ENCODE measurements at places on chromosomes 4 and X.

DNA sequence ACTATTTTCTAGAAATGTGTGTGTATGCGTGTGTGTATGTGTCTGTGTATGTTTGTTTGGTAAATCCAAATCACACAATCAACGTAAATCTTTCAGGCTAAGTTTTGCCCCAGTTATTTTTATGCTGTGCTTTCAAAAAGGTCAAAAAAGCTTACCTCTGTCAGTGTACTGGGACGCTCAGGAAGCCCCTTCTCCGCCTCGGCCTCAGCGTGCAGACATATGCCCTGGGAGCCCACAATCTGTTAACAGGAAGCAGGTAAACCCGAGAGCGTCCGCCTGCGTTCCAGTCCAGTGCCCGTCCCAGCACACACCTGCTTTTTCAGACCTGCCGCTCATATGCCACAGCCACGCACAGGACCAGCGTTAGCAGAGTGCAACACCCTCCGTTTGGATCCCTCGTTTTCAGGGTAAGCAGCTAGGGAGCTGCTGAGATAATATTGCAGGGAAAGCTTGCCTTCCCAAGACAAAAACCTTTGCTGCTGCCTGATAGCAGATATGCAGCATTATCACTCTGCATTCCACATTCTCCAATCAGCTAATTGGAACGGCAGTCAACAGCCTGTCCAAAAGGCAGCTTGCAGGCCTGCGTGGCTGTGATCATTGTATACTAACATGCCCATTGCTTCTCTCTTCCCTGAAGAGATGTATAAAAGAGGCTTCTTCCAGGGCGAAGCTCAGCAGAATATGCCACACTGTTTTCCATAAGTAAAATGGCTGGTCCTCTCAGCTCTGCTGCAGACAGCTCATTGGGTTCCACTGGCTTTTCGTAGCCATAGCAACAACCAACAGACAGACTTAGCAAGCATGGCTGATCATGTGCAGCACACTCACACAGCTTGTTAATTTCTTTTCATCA is at the start of gene SORBS2:
TSS of gene SORBS2 (minus strand) at position 686 of the 856 bp plus-strand sequence. CDS start 121,623 bp downstream, outside the sequence.
- DNase-seq, result peak; percentile 62

DNA sequence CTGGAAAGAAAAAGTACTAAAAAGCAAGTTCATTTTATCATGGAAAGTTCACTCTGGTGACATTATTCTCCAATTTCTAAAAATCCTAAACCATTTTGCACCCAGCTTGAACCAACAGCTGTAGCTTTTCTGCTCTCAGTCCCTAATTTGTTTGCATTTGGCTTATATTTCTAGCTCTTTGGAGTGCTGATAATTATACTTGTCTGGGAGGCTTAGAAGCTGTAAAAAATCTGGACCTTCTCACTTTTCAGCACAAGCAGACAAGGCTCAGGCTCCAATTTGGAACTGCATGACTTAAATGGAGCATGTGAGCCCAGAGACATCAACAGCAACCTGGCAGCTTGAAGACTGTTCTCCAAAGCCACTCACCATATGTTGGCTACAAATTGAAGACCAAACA is 170.9 kb upstream of the PCDH18 start:
- no peak for DNase-seq

- DNase-seq, result no peak
These were observed 6.8 kb downstream of the PPARGC1A start for GRCh38 chr4:23882976-23883531.

DNA sequence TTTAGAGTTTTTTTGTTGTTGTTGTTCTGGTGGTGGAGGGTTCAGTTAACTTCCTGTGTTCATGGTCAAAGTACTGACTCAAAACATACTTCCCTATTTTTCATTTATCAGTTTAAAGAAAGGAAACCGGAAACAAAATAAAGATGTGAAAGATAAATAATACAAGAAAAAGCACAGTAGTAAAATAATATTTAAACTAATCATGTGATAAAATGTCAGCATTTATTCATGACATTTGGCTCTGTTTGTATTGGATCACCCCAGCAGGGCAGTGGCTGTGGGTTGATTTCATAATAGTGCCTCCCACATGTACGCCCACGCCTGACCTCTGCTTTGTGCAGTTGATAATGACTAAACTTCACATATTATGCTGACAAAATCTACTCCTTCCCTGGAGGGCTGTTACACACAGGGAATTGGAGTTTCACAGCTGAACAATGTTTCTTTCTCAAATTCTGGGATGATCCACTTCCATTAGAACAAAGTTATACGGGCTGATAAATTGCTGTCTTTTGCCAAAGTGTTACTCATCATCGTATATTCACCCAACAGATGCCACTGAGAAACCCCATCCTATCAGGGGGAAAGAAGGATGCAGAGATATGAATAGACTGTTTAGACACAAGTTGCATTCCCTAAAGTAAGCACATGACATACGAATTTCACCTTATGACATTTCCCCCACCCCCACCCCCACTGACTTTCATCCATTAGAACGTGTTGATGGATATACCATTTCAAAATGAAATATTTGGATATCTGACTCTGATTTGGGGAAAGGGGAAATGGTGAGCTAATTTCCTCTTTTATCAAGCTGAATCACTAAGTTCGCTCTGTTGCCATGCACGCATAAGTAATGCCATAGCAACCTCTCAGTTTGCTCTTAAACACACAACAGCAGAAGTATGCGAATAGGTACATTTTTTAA is 48.3 kb downstream of the AMELX start:
- DNase-seq, result peak; percentile 80

- DNase-seq, result no peak
These were observed 452.7 kb downstream of the NLGN4X start for GRCh38 chrX:5775846-5776430.

DNA sequence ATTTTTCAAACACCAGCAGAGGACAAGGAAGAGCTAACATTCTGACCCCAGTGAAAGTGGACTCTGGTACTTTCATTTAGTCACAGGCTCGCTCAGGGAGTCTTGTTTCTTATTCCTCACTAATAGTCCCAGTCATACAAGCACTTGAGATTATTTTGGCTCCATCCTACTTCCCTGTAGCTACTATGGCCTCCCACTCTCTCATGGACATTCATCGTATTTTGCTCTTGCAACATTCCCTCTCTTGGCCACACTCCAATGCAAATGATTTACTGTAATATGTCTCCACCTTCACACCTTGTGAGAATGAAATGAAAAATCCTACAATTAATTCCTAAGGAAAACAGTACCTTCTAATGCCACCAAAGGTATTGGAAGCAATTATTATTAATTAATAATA is 21.3 kb downstream of the PLRG1 start:
- DNase-seq, result no peak

GRCh38 chr4:142369141-142369540 is 477.0 kb downstream of the INPP4B start:
- no peak for DNase-seq

DNA sequence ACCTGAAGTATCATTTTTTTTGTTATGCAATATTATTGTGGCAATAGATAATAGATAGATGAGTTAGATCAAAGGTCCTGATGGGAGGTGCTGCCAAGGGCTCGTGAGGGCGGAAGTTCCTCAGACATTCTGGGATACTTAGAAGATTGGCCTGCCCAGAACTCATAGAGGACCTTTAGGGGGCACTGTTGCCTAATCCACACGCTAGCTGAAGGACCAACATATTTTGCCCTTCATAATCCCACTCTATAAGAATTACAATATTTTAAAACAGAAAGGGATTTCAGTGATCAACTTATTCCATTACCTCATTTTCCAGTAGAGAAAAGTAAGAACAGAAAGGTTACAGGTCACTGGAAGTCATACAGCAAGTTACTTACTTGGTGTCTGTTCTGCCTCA is 22.9 kb upstream of the COX7B2 start:
- no peak for DNase-seq

DNA sequence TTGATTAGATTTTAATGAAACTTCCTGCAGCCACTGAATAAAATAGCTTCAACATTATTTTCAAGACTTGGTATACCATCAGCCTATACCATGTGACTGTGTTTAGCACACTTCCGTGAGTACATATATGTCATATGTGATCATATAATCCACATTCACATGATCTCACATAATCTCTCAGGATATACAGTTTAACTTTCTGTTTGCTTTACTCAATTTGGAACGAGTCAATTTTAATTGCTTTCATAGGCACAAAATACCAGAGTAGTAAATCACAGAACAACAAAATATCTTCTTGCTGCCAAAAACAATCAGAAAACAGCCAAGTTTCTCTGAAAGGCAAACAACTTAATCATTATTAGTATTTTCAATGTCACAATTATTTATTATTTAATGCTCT is 731.1 kb upstream of the DIAPH2 start:
- DNase-seq, result no peak

DNA sequence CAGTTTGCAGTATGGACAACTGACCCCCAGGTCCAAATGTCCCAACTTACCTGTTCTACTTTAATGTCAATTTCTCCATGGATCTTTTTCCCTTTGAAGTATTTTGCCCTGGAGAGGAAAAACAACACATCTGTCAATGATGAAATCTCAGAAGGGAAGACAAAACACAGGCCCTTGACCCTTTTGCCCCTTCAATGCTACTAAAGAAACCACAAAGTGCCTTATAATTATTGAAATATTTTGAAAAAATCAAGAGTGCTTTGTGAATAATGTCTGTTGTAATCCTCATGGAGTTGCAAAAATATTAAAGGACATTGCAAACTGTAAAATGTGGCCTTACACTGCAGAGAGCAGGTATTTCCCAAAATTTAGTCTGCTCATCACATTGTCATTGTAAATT is 12.6 kb downstream of the SYN1 start:
- DNase-seq, result no peak

DNA sequence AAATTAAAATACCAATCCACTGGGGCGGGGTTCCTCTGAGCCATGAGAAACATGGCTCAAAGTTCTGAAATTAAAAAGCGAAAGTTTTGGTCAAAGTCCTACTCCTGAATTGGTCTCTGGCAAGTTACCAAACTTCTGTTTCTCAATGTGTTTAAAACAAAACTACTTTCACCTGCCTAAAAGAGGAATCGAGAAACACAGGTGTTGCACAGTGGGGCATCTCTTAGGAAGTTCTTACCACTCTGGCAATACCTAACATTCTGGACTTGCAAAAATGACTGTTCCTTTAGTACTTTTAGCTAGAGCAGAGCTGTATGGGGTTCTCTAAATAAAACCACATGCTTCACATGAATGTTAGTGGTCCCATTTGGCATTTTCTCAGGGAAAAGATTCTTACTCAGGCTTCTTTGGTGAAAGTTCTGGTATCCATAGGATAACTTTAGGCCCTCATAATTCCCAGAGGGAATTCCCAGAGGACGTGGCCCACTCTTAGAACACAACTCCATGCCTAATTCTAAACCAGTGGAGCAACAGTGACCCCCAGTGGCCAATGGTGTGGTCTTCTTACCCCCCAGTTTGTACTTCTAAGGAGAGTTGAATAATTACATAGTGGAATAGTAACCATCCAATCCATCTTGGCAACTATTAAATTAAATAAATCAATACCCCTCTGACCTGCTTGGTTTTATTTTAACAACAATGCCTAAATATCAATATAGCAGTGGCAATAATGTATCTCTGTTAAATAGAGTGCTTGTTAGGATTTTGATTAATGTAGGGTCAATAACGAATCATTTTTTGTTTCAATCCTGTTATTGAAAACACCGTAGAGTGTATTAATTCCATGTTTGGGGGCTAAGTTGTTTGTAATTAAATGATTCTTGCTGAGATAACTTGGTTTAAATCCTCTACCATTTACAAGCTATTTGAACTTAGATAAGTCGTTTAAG is 21.9 kb downstream of the BMP3 start:
- peak; percentile 63 for DNase-seq

DNA sequence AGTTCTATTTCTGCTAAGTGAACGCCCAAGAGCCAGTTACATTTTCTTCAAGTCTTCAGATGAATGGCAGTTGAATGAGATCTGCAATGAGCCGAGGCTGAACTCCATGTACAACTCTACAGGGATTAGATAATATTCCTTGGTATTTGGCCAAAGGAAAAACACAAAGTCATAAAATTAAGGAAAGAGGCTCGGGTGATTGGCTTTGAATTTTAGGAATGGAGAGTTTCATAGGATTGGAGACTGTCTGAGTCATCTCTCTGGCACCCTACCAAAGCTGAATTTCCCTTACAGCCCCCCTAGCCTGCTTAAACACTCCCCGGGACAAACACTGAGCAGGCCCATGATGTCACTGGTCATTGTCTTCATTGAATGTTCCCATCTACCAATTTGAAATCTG is 188.0 kb upstream of the C1QTNF7 start:
- DNase-seq, result no peak

DNA sequence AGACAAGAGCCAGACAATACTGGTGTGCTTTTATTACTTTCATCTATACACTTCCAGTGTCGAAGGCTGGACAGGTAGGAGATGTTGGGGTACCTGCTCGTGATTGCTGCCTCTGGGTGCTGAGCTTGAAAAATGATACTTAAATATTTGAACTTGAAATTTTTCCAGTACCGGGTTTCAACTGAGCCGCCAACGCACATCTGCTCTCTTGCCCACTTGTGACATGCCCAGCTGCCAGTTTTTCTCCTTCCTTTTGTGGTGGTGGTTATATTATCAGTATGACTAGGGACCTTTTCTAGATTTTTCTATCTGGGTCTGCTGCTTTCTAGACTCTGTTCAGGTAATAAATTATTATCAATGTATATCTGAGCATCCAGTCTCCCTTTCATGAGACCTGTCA is 3.4 kb downstream of the OGT start:
- no peak for DNase-seq

DNA sequence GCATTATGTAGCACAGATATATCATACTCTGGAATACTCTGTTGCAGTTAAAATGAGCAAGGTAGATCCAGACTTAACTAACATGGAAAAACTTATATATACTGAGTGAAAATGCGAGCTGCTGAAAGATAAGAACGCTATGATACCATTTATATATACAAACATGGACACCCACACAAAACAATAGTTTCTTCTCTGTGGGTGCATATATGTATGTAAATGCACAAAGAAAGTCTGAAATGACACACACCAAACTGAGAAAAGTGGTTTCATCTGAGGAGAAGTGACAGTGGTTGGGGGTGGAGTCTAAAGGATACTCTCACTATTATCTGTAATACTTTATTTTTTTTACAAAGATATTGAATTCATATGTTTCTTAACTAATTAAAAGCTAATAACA is 12.2 kb upstream of the FGF2 start:
- no peak for DNase-seq

GRCh38 chr4:127249066-127249766 is 383.5 kb upstream of the INTU start:
- no peak for DNase-seq

- peak; percentile 93 for DNase-seq
These were observed 35.3 kb upstream of the GRPEL1 start for GRCh38 chr4:7103031-7103606.

DNA sequence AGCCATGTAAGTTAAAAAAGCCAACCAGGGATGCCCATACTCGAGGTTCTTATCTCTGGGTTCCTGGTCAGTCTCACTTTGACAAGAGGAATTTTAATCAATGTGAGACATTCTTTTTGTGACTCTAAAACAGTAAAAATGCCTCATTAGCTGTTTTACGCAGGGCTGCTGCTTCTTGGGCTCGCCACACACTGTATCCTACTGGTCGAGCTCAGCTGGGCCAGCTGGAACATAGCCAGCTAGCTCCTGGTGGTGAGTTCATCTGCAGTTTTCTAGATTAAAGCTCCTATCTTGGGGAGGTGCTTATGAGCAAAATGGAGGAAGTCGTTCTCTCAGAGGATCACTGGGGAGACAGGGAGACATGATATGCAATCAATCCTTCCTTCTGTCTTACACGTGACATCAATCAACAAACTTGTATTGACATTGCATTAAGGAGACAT is 55.9 kb upstream of the LEF1 start:
- DNase-seq, result peak; percentile 29

GRCh38 chr4:139938414-139938813 is 215.6 kb downstream of the MAML3 start:
- DNase-seq, result no peak
